CD4-positive, alpha-beta T cell treated with Interferon gamma for 1 hour (primary cell): ENCODE measurements at places on chromosomes 2 and 18.

- DNase-seq, result peak; percentile 93
Observed at GRCh38 chr2:73293534-73294171, at the start of gene EGR4. Gene EGR4 (minus strand): TSS chr2:73293548. CDS start chr2:73293317, 231 bp downstream.

DNA sequence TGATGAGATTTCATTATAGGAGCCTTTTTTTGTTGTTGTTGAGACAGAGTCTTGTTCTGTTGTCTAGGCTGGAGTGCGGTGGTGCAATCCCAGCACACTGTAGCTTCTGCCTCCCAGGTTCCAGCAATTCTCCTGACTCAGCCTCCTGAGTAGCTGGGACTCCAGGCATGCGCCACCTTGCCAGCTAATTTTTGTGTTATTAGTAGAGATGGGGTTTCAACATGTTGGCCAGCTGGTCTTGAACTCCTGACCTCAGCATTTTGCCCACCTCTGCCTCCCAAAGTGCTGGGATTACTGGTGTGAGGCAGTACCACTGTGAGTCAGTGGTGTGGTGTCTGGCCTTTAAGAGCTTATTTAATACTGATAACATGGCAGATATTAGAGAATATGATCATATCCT lies 60.1 kb downstream of the MOB4 start:
- DNase-seq, result no peak

DNA sequence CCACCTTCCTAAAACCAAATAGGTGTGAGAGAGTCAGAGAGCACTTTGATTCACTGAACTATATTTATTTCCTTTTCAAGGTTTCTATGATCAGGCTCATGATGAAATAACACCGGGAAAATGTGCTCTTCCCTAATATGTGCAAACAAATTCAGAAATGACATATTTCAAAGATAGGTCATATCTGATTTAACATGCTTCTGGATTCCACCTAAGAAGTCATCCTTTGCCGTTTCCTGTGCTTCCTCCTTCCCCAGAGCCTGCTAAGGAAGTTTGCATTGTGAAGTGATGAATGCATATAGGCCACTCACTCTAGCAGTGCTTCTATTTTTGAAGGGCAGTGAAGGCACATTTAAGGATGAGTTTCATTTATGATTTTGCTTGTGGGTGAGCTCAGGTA lies 327.6 kb downstream of the TDRD15 start:
- no peak for DNase-seq

DNA sequence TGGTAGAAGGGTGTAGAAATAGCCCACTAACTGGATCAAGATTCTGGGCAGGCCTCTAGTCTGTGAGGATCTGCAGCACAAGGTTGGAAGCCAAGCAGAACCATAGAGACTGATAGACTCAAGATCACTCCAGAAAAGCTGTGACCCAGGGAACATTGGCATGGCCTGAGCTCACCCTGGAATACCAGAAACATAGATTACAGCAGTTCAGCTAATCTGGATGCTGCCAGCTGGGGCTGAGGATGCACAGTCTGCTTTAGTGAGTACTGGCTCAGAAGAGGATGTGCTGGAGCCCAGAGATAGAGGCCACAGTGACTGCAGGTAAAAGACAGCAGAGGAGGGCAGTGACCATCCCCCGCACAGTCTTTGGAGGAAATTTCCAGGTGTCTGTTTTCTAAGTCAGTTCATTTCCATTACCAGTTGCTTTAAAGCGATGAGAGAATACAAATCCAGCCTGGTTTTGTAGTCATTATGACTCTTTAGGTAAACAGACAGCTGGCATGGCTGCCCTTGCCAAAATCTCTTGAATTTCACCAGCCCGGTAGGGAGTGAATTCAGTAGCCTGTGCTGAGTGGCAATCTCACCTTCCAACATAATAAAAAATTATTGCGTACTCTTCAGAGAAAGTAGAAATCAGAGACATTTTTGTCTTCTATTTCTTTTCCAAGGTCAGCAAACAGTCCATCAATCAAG lies 119.2 kb downstream of the ANTXR1 start:
- no peak for DNase-seq

DNA sequence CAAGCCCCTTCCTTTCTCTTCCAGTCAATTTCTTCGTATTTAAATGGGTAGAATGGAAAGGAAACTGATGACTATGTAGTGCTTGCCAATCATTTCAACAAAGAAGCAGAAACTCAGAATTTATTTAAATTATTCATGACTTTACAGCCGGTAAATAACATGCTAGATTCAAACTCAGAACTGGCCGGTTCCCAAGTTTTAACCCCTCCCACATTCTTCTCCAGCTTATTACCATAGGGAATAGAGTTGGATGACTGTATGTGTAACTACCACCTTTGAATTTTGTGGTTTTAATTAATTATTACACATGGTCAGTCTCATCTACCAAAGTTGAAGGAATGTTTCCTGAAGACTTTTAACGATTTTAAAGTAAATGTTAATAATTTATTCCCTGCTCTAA lies 819.3 kb upstream of the LRATD1 start:
- DNase-seq, result no peak

DNA sequence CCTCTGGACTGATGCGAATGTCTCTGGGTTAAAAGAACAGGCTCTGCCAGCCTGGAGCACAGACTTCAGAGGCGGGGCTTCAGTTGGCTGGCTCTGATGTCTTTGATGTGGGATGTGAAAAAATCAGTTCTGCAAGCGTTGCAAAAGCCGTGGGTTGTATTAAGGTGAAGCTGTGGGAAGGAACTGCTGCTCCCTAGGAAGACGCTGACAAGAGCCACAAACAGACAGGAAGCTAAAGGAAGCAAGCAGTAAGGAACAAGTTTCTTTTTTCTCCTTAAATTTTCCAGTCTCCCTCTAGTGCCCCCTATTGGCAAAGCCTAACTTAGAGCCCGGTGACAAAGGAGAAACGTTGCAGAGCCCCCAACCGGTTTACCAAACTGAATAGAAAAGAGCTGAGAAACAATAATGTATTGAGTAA lies 239.0 kb downstream of the CCDC178 start:
- no peak for DNase-seq

- DNase-seq, result no peak
Observed at GRCh38 chr2:121348128-121348740, 63.2 kb upstream of the TFCP2L1 start.
